ENCODE measurements at places on chromosomes 11 and 22.
A peak's percentile ranks its signal among the peaks of the same experiment; 100 is the strongest.

GRCh38 chr11:94767701-94768601 lies at the start of gene AMOTL1:
Gene AMOTL1, plus strand, starts transcription at chr11:94768356. Its CDS starts 156 bp downstream, at chr11:94768512.
- DNase-seq: peak; percentile 58

DNA sequence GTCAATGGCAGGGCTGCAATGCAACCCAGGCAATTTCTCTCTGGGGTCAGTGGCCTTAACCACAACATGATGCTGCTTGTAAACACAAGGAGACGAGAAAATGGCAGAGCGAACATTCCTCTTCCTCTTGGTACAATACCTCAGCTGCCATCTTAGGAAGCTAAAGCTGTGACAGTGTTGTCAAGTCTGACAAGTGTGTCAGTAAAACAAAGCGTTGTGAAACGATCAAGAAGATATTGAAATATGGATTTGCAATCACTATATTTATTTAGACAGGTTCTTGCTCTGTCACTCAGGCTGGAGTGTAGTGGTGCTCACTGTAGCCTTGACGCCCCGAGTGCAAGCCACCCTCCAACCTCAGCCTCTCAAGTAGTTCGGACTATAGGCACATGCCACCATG lies 14.5 kb upstream of the USP47 start:
- no peak for DNase-seq

GRCh38 chr22:27662359-27663301 lies 138.9 kb downstream of the MN1 start:
- no peak for DNase-seq

DNA sequence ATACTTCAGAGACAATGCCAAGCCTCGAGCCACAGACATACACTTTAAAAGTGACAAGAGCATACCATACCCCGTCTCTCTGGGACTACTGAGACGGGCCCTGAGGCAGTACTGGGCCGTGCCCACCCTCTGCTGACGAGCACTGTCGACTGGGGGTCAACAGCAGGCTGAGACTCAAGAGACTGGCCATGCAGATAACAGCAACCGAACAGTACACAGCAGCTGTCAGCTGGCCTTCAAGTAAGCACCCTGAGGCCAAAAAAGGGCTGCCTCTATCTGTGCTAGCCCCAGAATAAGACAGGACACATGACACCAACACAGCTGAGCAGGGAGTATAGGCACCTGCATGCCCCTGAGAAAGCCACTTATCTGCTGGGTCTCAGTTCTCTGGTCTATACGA lies 18.9 kb upstream of the TMEM121B start:
- DNase-seq: no peak

DNA sequence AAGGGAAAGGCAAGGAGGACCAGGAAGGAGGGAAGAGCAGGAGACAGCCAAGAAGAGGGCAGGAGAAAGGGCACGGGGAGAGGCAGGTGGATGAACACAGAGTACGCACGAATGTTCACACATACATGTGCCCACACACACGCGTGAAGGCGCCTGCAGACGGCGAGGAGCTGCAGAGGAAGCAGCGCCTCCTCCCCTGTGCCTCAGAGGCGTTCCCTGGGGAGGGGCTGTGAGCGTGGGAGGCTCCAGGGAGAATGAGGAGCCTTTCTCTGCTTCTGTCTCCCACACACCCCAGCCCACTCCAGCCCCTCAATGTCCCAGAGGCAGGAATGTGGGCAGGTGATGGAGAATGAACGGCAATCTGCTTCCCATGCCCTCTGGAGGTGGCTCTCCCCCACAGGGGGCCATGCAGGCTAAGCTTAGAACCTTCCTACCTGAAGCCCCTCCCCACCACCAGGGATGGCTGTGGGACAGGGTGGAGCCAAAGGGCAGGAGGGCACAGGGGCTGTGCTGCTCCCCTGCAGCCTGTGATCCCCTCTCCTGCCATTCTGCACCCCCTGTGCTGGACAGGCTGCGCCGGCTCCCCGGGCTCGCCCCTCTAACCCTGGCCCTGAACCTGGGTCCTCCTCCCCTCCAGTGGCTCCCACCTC lies 25.3 kb downstream of the PPM1F start:
- DNase-seq: no peak

DNA sequence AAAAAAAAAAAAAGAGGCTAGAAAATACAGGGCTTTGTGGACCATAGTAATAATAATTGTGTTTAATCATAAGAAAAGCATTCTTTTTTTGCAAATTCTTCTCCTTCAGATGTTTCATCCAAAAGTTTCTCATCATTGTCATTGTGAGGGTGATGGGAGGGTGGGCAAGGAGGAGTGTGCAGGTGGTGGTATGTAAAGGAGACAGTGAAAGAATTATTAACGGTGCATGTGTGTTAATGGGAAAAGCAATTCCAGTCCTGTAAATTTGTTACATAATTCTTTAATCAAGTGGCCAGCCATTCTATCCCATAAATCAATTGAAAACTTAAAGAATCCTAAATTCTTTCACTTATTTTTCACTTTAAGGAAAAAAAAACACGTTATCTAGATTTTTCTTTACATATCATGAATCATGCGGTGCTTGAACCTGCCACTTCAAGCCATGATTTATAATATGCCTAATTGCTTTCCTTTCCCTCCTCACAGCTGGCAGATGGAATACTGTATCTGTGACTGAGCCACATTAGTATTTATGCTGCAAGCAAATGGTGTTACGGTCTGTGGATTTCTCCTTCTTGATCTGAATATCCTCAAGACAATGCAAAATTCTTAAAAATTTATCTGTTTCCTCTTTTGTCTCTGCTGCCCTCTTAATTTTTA lies 318.5 kb downstream of the JRKL start:
- no peak for DNase-seq

GRCh38 chr11:131481971-131482370 lies 111.6 kb downstream of the NTM start:
- DNase-seq: no peak

- no peak for DNase-seq
Observed at GRCh38 chr11:23143022-23143421, 282.7 kb upstream of the CCDC179 start.

DNA sequence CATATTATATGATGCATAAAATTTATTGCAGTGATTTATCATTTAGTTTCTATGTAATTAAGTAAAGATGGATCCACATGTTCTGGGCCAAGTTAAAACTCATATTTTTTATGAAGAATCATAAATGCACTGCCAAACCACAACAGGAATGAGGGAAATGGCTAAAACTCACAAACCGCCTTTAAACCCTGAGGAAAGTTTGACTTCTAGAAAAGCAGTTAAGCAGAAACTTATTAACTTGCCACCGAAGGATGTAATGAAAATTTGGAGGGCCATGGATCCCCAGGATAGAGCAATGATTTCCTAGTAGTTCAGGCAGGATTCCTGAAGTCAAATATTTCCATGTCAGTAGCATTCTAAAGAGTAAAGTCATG lies 218.3 kb upstream of the CTSC start:
- no peak for DNase-seq

GRCh38 chr22:37025500-37026070 lies 6.0 kb downstream of the MPST start:
- DNase-seq: no peak
